ENCODE measurements at places on chromosomes 13 and 19.

DNA sequence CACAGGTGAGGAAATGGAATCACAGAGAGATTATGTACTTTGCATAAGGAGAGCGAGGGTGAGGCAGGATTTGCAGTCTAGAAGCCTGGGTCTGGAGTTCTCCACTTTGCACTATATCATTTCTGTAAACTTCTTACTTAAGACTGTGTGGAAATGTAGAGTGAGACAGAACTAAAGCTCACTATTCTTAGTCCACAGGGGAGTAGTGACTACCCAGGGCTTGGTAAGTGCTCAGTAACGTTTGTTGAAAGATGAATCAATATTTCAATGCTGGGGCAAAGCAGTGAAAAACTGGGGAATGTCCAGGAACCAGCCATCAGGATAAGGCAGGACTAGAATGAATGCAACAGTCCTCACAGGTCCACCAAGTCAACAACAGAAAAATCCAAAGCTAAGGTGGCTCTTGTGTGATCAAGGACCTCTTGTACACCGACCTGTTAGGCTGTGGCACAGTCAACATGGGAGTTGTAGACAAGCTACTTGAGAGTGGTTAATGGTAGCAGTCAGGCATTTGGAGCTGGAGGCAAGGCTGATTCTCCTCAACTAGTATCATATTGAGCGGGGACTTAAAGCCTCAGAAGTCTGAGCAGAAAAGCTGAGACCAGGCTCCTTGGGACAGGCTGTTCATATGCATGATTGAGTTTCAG lies 929 bp upstream of the TNFSF13B start:
- DNase-seq, result no peak

DNA sequence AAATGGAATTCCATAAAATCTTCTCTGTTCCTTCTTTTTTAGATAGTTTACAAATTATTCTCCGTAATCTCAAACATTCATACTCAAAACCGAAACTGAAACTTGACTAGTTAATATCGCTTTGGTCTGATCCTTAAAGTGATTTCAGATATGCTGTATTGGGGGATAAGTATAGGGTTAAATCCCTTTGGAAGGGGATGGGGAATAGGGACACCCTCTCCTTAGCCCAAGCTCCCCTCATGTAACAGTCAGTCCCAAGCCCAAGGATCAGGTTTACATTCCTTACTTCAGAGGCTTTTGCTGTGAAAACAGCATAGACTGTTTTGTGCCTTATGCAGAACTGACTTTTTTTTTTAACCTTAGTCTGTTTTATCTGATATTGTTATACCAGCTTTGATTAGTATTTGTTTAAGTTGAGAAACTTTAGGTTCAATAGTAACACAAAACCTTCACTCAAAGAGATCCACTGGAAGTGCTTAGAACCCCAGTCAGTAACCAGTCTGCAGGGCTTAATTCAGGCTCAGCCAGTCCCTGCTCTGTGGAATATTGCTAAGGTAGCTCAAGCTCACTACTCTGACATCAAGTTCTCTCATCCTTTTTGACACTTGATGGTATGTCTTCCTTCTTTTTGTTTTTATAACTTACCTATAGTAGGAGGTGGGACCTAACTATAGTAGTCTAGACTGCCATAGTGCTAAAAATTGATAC lies 10.5 kb downstream of the CDADC1 start:
- no peak for DNase-seq

DNA sequence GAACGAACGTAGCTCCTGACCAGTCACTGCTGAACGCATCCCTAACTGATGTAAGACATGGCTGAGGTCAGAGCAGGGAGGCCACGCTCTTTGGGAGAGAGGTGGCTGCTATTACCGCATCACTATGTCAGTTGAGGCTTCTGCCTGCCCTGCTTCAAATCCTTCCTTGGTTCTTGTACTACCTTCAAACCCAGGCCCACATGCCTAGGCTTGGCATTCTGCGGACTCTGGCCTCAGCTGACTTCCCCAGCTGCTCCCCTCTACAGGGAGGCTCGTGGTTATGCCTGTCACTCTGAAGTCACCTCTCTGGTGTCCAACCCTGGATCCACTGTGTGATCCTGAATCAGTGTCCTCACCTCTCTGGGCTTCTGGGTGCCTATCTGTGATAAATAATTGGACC lies 14.8 kb upstream of the MEIS3 start:
- no peak for DNase-seq

DNA sequence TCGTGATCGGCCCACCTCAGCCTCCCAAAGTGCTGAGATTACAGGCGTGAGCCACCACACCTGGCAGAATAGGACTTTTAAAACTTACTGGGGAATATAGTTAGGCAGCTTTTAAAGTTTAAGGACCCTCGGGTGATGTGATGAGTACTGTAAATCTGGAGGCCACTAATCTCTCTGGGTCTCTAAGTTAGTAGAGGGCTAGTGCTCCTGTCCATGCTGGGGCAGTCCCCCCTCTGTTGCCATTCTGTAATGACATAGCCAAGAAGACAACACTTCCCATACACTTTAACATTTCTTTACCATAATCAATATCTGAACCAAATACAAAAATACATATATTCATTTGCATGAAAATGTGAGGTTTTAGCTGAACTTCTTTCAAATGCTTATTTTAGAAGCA lies 65.7 kb downstream of the IPO5 start:
- DNase-seq, result no peak

- no peak for DNase-seq
Measured at GRCh38 chr13:39370048-39370447, 232.9 kb downstream of the LHFPL6 start.

DNA sequence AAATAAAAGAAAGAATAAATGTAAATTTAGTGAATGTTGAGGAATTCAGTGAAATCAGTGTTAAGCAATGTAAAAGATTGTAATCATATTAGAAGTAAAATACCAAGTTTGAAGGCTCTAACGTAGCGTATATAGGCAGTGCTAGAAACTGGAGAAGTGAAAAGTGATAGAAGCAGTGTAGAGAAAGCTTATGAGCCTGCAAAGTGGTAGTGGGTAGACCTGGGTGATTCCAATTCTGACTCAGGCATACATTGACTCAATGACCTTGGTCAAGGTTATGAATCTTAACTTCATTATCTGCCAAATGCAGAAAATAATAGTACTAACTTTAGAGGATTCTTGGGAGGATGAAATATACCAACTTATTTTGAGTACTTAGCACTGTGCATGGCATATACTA lies 4.1 kb downstream of the SLC10A2 start:
- no peak for DNase-seq
